ENCODE measurements at places on chromosomes 7 and 10.
A peak's percentile ranks its signal among the peaks of the same experiment; 100 is the strongest.

- DNase-seq: peak; percentile 68
Measured at GRCh38 chr7:4830176-4830575, 31.7 kb downstream of the PAPOLB start.

GRCh38 chr10:123402656-123403055 is 248.5 kb downstream of the BUB3 start:
- no peak for DNase-seq

DNA sequence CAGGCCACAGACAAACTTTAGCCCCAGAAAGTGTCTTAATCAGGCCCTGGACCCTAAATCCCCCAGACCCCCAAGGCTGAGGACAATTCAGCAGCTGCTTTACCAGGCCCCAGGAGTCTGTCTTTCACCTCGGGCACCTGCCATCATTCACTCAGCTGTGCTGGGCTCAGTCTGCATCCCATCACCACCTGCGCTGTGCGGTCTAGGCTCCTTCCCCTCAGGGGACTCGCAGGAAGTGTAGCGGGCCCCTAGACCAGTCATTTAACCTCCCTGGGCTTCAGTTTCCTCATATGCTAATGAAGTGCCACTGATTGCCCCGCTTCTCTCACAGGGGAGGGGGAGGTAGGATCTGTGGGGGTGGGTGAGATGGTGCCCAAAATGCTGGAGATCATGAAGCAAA is 76.4 kb upstream of the ZMIZ1 start:
- peak; percentile 35 for DNase-seq

GRCh38 chr7:36652431-36652830 is 71.9 kb downstream of the AOAH start:
- no peak for DNase-seq

- DNase-seq: no peak
Measured at GRCh38 chr10:95456516-95456915, 104.7 kb downstream of the SORBS1 start.

- no peak for DNase-seq
Measured at GRCh38 chr7:28106321-28106829, 74.2 kb downstream of the JAZF1 start.

- DNase-seq: no peak
Measured at GRCh38 chr10:130463876-130464364, 327.7 kb downstream of the GLRX3 start.

- DNase-seq: peak; percentile 60
Measured at GRCh38 chr10:43407148-43407575, 1.8 kb downstream of the HNRNPF start.

- no peak for DNase-seq
Measured at GRCh38 chr7:26657206-26657641, 207.2 kb downstream of the SKAP2 start.

GRCh38 chr7:66307591-66308215 is 102.6 kb downstream of the TPST1 start:
- DNase-seq: no peak

GRCh38 chr7:8131694-8132605 is 130.0 kb downstream of the ICA1 start:
- peak; percentile 46 for DNase-seq

- no peak for DNase-seq
Measured at GRCh38 chr7:96329241-96329640, 7.3 kb upstream of the SLC25A13 start.

GRCh38 chr7:27917119-27917518 is 177.2 kb downstream of the TAX1BP1 start:
- no peak for DNase-seq

GRCh38 chr7:94405506-94405905 is 10.8 kb downstream of the COL1A2 start:
- no peak for DNase-seq
